Putamen (tissue), 1 donor: ENCODE measurements at places on chromosomes 12 and 14.
A peak's percentile ranks its signal among the peaks of the same experiment; 100 is the strongest.

GRCh38 chr14:32601069-32601468 is 272.0 kb downstream of the AKAP6 start:
- DNase-seq = no peak

DNA sequence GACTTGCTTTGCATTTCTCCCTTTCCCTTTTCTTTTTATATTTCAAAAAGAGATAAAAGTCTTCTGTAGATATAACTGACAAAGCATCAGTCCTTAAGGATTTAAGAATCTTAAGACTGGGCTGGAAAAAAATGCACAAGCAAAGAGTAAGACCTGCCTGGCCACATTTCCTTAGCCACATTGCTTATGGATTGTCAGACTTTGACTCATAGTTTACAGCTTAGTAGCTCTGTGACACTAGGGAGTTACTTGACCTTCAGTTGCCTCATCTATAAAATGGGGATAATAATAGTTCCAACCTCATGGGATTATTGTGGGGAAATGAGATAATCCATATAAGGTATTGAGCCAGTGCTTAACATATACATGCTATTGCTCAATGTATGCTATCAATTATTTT is 66.4 kb upstream of the STK38L start:
- DNase-seq = no peak

DNA sequence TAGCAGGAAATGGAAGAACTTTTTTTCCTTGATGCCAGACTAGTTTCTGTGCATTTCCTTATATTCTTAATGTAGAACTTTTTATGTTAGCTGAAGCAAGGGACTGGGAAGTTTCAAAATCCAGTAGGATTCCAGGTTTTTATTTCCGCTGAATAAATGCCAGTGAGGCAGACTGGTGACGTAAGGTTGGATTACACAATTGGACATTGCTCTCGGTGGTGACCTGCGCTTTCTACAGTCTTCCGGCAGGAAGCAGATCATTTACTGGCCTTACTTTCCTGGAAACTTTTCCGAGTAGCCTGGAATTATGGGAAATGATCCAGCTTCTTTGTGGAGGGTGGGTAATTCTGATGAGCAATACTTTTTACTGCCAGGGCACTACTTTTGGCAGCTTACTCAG is 3.6 kb downstream of the IFT43 start:
- DNase-seq = no peak

DNA sequence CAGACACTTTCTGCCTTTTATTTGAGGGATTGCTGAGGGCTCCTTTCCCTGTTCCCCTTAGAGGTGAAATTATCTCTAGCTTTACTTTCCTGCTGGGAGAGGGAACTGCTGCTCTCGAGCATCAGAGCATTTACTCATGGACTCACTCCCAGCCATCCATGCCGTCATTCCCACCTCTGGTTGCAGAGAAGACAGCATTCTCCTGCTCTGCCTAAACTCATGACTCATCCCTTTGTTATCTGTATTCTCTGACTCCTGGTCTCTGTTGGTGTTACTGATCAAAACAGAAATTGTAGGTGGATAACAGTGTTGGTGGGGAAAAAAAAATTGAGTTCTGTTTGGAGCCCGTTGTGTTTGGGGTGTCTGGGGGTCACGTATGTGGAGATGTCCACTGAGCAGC is 159.3 kb downstream of the TTC8 start:
- DNase-seq = no peak

DNA sequence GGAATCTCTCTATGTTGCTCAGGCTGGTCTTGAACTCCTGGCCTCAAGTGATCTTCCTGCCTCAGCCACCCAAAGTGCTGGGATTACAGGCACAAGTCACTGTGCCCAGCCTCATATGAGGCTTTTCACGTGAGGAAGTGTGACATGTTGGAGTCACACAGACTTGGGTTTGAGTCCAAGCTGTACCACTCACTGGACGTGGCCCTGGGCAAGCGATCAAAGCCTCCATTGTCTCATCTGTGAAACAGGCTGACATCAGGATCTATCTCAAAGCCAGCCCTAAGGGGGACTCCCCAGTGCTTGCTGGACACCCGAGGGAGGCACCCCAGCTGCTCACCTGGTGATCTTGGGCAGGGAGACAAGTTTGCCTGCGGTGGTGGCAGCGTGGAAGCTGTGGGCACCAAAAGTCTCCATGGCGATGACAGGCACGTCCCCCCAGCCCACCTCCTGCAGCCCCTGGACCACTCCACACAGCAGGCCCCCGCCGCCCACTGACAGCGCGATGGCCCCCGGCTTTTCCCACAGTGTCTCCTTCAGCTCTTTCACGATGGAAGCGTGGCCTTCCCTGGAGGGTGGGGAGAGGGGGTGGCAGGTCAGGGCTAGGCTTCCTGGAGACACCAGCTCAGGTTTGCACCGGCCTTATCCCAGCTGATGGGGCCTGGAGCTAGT is 6.7 kb downstream of the SDS start:
- peak; percentile 81 for DNase-seq

DNA sequence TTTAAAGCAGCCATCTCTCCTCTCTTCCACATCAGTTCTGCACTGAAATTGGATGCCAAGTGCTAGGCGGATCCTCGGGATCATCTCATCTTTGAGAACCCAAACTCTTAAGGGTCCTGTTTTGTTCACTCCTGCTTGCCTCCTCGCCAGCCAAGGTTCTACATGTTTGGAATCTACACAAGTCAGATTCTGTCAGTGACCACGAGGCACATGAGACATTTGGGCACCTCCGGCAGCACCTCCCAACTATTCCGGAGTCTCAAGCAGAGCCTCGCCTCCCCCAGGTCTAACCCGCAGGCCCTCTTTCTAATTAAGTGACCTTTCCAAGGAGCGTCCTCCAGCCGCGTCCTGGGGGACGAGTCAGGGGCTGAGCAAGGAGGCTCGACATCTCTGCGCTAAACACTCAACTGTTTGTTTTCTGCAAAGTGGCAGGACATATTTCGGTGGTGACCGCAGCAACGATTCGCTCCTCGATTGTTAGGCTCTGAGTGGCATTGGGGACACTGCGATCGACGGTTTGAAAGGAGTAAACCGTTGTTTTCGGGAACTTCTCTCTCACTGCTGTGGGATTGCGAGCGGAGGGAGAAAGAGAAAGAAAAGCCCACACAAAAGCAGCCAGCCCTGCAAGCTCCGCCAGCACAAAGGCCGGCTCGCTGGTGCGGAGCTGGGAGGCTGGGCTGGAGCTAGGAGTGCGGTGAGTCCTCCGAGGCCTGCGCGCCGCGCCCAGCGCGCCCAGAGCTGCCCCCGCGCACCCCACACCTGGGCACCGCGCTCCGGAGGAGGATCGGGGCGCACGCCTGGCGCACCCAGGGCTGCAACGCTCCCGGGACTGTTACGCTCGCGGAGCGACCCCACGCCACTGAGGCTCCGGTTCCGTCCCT is 640 bp downstream of the ARMH4 start:
- DNase-seq = no peak

DNA sequence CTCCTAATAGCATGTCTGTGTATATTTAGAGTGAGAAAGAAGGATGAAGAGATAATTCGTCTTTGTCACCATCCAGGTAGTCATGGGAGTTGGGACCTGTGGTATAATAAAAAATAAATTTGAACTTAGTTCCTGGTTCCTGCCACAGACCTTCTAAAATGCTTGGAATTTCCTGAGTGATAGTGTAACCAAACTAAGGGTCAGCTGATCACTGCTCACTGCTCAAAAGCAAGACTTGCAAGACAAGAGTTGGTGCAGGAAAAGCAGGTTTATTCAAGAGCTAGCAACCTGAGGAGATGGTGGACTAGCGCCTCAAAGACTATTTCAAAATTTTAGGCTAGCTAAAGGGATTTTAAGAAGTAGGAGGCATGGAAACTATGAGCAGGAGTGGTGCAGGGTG is 19.1 kb downstream of the ANG start:
- DNase-seq = no peak

DNA sequence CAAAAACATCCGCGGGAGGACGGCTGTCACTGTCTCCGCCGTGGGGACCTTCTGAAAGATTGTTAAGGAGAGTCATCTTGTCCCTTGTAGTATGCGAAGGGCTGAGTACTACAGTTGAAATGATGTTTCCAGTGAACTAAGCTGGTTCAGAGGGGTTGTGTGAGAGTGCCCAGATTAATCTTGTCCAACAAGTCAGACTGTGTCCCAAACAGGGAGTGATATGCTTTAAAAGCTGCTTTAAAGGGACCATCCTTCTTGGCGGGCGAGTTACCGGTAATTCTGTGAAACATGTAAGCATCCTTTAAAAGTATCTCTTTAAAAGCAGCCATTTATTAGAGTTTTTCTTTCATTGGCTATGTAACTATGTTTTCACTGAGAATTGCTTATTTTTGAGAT is 1.1 kb downstream of the WDR20 start:
- no peak for DNase-seq

GRCh38 chr14:95918466-95918865 is 41.8 kb downstream of the TUNAR start:
- DNase-seq = no peak

DNA sequence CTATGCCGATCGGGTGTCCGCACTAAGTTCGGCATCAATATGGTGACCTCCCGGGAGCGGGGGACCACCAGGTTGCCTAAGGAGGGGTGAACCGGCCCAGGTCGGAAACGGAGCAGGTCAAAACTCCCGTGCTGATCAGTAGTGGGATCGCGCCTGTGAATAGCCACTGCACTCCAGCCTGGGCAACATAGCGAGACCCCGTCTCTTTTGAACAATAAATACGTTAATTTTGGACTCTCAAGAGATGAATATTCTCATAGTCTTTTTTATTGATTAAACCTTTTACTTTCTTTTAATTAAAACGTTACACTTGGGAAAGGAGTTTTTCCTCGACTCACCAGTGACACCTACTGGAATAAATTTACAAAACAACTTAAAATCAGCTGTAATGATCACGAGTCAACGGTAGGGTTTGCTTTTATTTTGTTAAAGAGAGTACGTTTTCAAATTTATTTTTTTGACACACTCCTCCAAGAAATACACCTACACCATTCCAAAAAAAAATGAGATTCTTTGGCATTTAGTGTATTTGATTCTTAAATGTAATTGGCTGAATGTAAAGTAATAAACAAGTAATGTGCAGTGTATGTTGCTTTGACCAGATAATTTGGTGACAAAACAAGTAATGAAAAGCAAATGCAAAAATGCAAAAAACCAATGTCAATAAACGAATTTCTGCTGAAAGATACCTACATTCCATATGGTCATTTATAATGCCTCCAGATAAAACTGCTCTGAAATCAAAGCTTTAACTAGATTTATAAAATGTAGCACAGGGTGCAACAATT is 687 bp upstream of the RPS29 start:
- DNase-seq = peak; percentile 65

- no peak for DNase-seq
Measured at GRCh38 chr14:74469548-74470518, 23.3 kb downstream of the NPC2 start.

GRCh38 chr12:57134949-57135348 is 6.7 kb downstream of the LRP1 start:
- no peak for DNase-seq

DNA sequence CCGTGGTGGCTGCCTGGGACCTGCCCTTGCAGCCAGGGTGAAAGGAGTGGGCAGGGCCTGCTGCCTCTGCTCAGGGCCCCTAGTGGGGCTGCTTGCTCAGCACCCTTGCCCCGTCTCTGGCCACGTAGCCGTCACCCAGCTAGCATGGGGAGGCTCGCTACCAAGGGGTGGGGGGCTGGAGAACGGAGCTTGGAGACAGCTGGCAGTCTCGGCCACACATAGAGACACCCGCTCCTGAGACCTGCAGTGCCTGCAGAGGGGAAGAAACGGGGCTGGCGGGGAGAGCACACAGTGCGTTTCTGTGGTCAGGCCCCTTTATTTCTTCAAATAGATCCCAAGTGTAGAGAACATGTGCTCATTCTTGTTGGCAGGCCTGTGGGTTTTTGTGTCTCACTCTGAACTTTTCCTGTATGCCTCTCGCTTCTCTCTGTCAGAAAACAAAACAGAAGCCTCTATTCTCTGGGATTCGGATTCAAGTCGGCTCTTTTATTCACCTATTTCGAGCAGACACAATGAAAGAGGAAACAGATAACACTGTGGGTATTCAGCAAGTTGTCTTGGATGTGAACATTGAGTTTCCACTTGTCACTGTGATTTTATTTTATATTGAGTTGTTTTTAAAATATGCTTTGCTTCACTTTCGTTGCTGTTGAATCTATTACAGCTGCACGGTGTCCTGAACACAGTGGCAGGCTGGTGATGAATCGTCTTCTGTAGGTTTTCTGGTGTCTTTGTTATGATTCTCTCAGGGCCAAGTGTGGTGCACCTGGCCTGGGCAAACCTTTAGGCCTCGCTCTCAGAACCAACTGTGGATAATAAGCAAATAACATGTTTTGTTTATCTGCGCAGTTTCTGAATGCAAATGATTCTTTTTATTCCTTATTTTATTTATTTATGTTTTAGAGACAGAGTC is 26.5 kb downstream of the PACS2 start:
- peak; percentile 55 for DNase-seq

GRCh38 chr12:130815028-130815741 is 23.9 kb downstream of the STX2 start:
- DNase-seq = peak; percentile 62

DNA sequence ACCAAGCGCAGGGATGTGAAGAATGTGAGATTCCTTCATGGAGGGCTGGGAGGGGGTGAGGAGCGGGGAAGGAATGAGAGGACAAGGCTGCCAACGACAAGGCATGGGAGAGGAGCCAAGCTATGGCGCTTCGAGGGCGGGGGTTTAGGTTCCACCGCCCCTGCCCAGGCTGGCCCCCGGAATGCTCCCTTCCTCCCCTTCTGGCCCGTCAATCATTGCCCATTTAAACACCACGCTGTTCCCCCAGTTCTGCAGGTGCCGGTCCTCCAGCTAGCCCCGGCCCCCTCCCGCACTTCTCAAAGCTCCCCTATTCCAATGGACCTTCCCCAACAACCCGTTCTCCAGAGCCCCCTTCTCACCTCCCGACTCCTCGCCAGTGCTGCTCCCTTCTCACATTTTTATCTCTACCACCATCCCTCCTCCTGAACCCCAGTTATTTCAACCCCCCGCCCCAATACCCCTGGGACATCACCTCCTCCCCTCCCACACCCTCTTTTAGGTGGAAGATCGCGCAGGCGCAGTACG is 428 bp downstream of the RNF41 start:
- DNase-seq = peak; percentile 37

DNA sequence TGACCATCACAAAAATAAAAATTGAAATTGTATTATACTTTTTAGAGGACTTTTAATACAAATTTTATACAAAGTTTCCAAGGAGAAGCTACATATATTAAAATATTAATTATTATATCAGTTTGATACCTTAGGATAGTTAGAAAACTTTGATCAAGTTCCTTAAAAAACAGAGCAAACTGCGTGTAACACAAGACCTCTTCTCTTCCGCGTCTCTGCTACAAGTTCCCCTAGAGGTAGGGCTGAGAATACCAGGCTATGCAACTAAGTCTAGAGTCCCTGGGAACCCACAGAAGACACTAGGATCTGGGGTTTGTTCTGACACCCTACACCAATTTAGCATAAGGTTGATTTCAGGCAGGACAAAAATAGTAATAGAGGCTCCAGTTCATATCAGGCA is 319.0 kb downstream of the FOXG1 start:
- no peak for DNase-seq

GRCh38 chr14:75711105-75711795 is 50.2 kb downstream of the TTLL5 start:
- DNase-seq = peak; percentile 76

GRCh38 chr14:97218691-97219430 is 421.7 kb downstream of the VRK1 start:
- no peak for DNase-seq

GRCh38 chr12:54954801-54955200 is 29.8 kb downstream of the TESPA1 start:
- DNase-seq = no peak
